ENCODE measurements at places on chromosomes 2 and 18.

GRCh38 chr2:239113171-239113570, 265.3 kb downstream of the TWIST2 start:
- no peak for DNase-seq

DNA sequence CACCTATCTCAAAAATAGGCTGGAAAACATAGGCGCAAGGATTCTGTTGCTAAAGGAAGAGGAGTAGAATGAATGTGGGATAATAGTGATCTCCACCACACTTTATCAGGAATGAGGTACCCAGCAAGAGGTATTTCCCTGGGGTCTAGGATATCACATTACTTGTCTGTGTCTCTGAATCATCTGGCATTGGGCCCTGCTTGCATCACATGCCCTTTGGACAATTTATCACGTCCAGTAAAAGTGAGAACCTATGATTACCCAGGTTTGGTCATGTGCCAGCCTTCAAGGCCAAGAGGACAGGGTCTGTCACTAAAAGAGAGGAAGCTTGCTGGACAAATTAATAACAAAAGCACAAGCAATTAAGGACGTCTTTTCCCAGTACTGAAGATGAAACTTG, 11.4 kb upstream of the TRAPPC8 start:
- no peak for DNase-seq

- no peak for DNase-seq
These were observed 7.6 kb downstream of the NBAS start for GRCh38 chr2:15553519-15553918.

- DNase-seq, result no peak
These were observed 17.2 kb downstream of the ST3GAL5 start for GRCh38 chr2:85871494-85872164.

- no peak for DNase-seq
These were observed 110.2 kb downstream of the APOB start for GRCh38 chr2:20933714-20934113.

DNA sequence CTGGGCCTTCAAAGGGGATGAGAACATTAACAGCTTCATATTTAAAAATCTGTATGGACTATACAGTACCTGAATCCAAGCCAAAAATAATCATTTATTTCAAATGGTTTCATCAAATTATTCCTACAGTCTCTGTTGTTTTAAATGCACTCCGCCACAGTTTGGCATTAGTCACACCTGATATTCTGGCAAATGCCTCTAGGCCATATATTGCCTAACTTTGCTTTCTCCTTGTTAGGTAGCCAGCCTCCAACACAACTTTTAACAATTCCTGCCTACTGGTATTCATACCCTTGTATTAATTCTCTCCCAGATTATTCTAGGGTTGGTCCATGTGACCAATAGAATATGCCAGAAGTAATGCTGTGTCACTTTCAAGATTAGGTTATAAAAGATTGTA, 146.6 kb upstream of the FANCL start:
- DNase-seq, result no peak

Measured in non-pigmented ciliary epithelial cell (primary cell).